ENCODE measurements at places on chromosomes 11 and 22. TPM values are rescaled to one million over a fixed set of nuclear protein-coding genes. Genes with fewer than 3 reads are reported as not detected.

TRIM29 gene
- total RNA-seq: 5.4 TPM

BET1L gene
- 55.8 TPM for total RNA-seq

LRRC32 gene
- total RNA-seq: 18.6 TPM

SMC1B gene
- not detected for total RNA-seq

NRIP3 gene
- total RNA-seq: 0.20 TPM

KCNJ11 gene
- 3.9 TPM for total RNA-seq

PHF21B gene
- not detected for total RNA-seq

AGBL2 gene
- total RNA-seq: 1.6 TPM

CCDC73 gene
- not detected for total RNA-seq

DBX1 gene
- total RNA-seq: not detected

LRRC55 gene
- 1.4 TPM for total RNA-seq

MRGPRG gene
- not detected for total RNA-seq

OOSP3 gene
- total RNA-seq: 0.61 TPM

MYBPC3 gene
- total RNA-seq: 1.1 TPM

OR6T1 gene
- not detected for total RNA-seq

SLC37A2 gene
- 6.2 TPM for total RNA-seq

UVRAG gene
- 16.9 TPM for total RNA-seq

MMP13 gene
- not detected for total RNA-seq

FDX1 gene
- 24.3 TPM for total RNA-seq

RBFOX2 gene
- 46.2 TPM for total RNA-seq

OR51A7 gene
- not detected for total RNA-seq

HDAC10 gene
- total RNA-seq: 47.8 TPM

CEP126 gene
- total RNA-seq: 3.7 TPM

ME3 gene
- total RNA-seq: 31.8 TPM

DEFB131B gene
- not detected for total RNA-seq

PIWIL4 gene
- 5.9 TPM for total RNA-seq

DDI1 gene
- not detected for total RNA-seq

RAG1 gene
- total RNA-seq: 1.9 TPM

SCGB1A1 gene
- not detected for total RNA-seq

ZP1 gene
- total RNA-seq: 0.23 TPM

EHD1 gene
- 81.5 TPM for total RNA-seq

MISFA gene
- 3.3 TPM for total RNA-seq

MS4A14 gene
- total RNA-seq: 1.1 TPM

PTPRCAP gene
- 10.0 TPM for total RNA-seq

SNX32 gene
- total RNA-seq: 9.4 TPM

TMPRSS5 gene
- 0.81 TPM for total RNA-seq

RHOD gene
- total RNA-seq: 3.3 TPM

ANGPTL5 gene
- total RNA-seq: not detected

Measured in mucosa of descending colon (tissue), 3 donors.